ENCODE measurements at places on chromosomes 2 and 18.

GRCh38 chr2:191860760-191861466, 14.0 kb upstream of the CAVIN2 start:
- DNase-seq = no peak

DNA sequence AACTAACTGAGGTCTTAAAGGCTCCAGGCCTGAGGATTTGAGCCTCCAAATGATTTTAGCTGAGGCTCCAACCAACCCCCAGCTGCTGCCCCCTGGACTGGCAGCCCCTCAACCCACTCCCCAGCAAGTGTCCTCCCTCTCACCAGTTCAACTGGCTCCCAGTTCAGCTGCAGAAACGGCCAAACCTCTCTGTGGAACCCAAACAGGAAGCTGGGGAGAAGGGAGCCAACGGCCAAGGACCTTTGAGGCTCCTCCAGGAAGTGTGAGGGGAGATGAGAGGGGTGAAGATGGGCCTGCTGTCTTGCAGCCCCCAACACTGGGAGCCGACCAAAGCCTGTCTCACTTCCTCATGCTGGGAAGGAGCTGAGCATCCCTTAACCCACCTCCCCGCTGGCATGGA, 24.9 kb downstream of the ZFP36L2 start:
- DNase-seq = no peak

DNA sequence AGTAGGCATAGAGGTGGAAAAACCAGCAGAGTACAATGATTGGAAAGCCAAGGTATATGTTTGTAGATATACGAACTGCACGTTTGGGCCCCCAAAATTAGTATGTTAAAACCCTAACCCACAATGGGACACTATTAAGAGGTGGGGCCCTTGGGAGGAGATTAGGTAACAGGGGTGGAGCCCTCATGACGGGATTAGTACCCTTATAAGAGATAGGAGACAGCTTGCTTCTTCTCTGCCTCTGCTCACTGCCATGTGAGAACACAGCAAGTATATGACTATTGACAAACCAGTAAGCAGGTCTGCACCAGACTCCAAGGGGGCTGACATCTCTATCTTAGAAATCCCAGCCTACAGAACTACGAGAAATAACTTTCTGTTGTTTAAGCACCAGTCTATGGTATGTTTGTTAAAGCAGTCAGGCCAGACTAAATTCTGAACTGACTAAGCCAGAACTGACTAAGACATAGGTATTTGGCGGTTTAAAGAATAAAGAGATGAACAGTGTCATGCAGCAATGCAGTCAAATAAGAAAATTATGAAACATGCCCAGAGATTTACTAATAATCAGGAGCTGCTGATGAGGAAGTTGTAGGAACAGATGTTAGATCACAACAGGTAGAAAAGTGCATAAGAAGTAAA, 182.9 kb downstream of the DYM start:
- DNase-seq = no peak

GRCh38 chr2:238796223-238796885, 51.5 kb upstream of the TWIST2 start:
- no peak for DNase-seq

- DNase-seq = no peak
Measured at GRCh38 chr2:234954551-234954992, 2.8 kb downstream of the SH3BP4 start.

- no peak for DNase-seq
Measured at GRCh38 chr2:72143441-72144273, 4.0 kb downstream of the CYP26B1 start.

GRCh38 chr18:62612776-62613175, 90.0 kb downstream of the ZCCHC2 start:
- no peak for DNase-seq

GRCh38 chr2:234635284-234635683, 138.4 kb upstream of the ARL4C start:
- no peak for DNase-seq

DNA sequence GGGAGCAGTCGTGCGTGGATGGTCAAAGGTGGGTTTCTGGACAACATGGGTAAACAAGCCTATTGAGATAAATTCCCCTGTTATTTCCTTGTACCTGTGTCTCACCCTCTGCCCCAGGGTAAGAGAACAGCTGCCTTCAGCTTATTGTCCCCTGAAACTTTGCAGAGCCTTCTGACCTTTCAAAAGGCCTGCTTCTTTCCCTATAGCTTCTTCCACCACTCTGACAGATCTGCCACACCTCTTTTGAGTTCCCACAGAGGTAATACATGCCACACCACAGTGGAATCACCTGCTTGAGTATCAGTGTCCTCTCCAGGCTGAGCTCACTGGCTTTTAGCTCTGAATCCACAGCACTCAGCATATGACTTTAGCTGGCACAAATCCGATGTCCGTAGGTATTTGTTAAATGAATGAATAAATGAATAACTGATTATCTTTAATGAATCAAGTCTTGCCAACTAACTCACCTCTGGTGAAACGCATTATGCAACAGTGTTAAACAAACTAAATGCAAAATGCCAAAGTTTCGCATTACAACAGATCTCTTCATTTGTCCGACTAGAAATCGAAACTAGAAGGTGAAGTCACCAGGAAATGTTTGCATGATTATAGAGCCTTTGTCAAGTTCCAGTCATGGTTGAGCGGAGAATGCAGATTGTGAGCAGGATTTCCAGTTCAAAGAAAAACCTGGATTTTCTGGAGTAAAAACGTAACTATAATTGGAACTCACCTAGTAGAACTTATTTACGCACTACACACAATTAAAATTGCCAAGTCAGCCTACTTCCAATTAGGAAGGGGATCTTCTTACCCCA, 16.4 kb downstream of the DYNAP start:
- DNase-seq = no peak

- no peak for DNase-seq
Measured at GRCh38 chr18:36706134-36706881, 122.5 kb downstream of the TPGS2 start.

DNA sequence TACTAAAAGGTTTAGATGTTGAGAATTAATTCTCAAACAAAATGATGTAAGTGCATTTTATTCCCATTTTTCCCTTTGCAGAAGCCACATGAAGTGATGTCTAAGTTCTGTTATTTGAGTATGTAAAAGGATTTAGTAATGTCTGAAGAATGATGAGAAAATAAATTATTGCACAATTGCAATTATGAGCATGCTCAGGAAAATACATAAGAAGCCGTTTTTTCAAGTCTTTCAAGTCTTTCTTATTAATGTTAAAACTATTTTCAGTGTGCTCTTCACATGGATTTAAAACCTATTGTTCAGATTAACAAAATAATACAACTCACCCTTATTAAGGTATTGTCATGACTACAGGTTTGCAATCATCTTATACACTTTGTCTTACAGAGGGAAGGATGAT, 331.4 kb upstream of the NETO1 start:
- no peak for DNase-seq

DNA sequence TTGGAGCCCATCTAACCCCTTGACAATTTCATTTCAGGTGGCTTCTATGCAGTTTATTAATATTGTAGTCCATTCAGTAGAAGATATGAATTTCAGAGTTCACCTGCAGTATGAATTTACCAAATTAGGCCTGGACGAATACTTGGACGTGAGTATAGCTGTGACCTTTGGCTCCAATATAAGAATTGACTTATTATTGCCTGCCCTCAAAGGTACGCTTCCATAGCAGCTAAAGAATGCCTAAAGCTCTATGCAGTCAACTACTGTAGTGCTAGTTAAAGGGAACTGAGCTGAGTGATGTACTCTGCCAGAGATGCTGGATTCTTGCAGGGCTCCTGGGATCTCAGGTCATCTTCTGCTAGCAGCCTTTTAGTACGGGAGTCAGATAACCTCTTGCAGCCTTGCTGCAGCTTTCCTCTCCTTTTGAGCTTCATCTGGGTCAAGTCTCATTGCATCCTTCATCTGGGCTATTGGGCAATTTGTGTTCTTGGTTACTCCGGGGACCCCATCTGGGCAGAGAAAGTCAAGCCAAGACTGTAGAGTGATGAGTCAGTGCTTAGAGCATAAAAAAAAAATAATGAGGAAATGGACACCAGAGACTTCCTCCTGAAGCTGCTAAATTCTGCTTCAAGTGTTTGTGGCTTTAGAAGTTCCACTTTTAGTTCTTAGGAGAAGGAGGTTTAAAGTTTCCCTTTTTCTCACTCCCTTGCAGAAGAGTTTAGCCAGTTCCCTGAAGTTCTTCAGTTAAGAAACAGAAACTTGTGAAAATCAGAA, 105.6 kb downstream of the PRPF40A start:
- DNase-seq = no peak

- no peak for DNase-seq
Measured at GRCh38 chr2:64945973-64946768, 43.0 kb upstream of the SLC1A4 start.

- DNase-seq = no peak
Measured at GRCh38 chr18:6221602-6222014, 193.1 kb downstream of the L3MBTL4 start.

GRCh38 chr2:96265349-96265839, 403 bp downstream of the TMEM127 start:
- no peak for DNase-seq

DNA sequence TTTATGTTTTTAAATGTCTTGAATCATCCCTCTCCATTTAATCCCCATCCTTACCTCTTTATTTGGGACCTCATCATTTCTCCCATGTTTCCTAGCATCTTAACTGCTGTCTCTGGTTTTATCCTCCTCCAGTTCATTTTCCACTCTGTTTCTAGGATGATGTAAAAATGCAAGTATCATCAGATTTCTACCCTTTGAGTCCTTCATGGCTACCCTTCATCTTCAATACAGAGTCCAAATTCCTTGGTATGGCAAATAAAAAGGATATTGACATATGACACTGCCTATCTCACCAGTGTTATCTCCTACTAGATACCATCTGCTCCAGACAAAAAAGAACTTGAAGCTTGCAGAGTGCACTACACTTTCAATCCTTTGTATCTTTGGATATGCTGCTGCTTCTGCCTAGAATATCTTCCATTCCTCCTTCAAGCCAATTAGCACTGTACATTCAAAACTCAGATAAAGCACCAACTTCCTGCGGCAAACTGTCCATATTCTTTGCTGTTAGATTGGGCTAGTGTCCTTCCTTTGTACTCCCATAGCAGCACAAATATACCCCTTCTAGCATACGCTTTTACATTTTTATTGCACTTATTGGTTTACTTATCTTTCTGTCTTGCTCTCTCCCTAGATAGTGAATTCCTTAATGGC, 24.6 kb upstream of the TLK1 start:
- DNase-seq = no peak

- DNase-seq = no peak
Measured at GRCh38 chr2:193837111-193837738, 1642.5 kb upstream of the TMEFF2 start.

GRCh38 chr18:22173221-22173927, 4.0 kb downstream of the GATA6 start:
- DNase-seq = no peak

GRCh38 chr2:237213315-237214022, 127.8 kb downstream of the COPS8 start:
- no peak for DNase-seq

GRCh38 chr2:208648368-208648767, 241.8 kb downstream of the PTH2R start:
- DNase-seq = no peak

- no peak for DNase-seq
Measured at GRCh38 chr2:39494784-39495251, 57.7 kb upstream of the MAP4K3 start.

DNA sequence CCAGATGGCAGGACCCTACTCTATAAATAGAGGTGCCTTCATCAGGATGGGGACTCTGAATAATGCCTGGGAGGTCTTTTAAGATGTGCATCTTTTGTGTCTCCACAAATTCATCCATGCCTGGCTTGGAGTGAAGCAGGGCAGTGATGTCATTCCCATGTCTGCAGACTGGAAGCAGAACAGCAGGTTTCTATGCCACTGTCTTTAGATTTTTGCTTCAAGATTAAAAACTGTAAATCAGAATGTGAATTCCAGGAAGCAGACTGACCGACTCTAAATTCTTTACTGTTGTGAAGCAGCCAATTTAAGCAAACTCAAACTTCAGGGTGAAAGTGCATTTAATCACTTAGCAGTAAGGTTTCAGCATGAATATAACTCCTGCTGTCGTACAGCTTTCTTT, 159.3 kb downstream of the SCG2 start:
- DNase-seq = no peak

- DNase-seq = no peak
Measured at GRCh38 chr2:236585966-236586365, 16.3 kb downstream of the ACKR3 start.

DNA sequence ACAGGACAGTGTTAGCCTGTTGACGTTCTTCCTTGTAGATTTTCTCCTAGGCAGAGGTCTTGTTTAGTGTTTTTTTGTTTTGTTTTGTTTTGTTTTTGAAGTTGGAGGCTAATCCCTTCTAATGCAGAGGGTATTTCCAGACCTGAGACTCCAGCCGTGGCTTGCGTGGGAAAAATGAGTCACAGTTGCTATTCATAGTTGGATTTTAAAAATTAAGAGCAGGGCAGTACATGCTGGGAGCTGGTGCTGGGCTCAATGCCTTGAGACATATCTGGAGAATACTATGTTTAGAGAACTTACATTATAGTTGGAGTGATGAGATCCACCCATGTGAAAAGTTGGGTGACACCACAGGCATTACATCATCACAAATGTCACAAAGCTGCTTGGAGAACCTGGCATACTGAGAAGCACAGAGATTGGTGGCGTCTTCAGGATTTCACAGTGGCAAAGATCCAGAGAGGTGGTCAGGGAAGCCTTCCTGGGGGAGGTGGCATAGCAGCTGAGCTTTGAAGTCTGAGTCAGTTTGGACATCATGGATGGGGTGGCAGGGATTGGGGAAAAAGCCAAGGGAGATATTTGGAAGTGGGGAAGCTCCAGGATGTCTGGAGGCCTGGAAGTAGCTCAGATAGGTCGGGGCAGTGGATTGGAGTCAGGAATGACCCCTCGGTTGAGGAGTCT, 249.4 kb downstream of the LOXHD1 start:
- no peak for DNase-seq

DNA sequence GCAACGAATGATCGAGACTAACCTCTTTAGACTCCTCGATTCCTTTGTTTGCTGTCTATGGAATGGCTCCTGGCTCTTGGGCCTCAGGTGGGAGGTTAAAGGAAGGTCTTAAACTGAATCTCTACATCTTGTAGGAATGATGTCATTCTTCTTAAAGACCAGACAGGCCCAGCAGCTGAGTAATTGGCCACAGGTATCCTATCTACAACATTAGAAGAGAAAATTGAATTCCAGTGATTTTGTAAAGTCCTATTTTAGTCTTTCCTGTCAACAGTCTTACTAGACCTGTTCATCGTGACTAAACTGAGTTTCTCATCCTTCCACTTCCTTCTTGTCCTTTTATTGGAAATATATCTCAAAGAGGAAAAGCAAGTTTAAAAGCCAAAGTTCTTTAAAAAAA, 274.8 kb downstream of the ALPK2 start:
- no peak for DNase-seq

DNA sequence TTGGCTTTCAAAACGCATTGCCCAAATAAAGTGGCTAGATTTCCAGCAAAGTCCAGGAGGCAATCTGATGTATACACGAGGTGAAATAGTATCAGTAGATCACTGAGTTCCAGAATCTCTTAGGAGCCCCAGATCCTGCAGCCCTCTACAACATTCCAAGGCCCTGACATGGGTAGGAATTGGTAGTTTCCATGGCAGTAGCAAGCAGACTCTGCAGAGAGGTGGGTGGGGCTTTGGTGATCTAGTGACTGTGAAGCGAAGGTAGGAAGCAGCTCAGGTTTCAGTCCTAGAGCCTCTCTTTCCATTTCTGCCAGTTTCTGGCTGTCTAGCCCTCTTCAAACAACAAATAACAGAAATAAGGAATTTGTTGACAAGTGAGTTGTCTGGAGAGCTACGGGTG, 13.8 kb upstream of the SGPP2 start:
- DNase-seq = no peak

All from NCI-H1417 treated with DMSO at 0.1 percent for 48 hours (cell line).